Left colon (tissue), 2 donors: ENCODE measurements at places on chromosomes 7 and 10.
A peak's percentile ranks its signal among the peaks of the same experiment; 100 is the strongest.

DNA sequence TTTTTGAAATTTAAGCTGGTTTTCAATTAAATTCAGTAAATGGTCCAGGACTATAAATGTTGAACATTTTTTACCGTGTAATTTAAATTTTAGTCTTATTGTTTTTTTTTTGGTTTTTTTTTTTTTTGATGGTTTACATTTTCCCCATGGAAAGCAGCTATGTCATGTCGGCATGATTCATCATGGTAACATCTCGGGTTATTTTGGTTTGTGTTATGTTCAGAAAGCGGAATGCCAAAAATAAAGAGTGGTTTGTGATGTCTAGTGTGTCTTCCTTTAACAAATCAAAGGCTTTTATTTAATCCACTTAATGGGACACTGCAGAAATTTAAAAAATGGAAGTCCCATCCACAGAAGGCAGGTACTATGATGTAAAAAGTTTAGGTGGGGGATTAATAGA, 58.5 kb downstream of the TRUB1 start:
- no peak for DNase-seq

GRCh38 chr7:127959770-127960169, 71.5 kb downstream of the LRRC4 start:
- DNase-seq, result no peak

- DNase-seq, result peak; percentile 88
These were observed at the start of gene AKR1B1 for GRCh38 chr7:134458806-134459698. Gene AKR1B1, minus strand, starts transcription at chr7:134459100. Its CDS starts 38 bp downstream, at chr7:134459062.

DNA sequence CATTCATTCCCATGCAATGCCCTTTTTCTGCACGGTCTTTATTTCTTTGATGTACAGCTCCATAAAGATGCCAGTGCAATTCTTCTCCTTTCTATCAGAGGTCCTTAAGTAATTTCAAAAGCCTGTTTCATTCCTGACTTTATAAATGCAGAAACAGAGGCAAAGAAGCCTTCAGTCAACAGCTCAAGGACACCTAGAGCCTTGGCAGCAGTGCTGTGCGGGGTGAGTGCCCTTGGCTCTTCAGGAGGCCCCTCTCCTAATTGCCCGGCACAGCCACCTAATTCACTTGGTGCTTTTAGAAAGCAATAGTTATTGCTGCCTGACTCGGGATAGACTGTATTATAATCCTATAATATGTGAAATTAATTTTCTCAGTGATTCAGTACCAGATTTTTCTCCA, 169.6 kb upstream of the KLF6 start:
- no peak for DNase-seq

DNA sequence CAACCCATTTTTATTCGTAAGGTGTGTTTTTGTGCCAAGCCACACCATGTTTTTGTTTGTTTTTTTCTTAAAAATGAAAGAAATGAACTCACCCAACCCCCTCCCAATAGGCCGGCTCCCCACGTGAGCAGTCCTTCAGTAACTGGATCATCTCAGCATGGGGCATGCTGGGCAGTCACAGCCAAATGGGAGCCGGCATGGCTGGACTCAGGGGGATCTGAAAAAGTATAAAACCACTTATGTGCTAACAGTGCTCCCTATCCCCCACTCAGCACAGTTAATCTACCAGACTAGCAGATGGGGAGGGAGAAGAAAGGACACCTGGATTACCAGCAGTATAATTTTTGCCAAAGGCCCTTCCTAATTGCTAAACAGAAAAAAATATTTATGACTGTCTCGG, 39.3 kb downstream of the BAZ1B start:
- no peak for DNase-seq

DNA sequence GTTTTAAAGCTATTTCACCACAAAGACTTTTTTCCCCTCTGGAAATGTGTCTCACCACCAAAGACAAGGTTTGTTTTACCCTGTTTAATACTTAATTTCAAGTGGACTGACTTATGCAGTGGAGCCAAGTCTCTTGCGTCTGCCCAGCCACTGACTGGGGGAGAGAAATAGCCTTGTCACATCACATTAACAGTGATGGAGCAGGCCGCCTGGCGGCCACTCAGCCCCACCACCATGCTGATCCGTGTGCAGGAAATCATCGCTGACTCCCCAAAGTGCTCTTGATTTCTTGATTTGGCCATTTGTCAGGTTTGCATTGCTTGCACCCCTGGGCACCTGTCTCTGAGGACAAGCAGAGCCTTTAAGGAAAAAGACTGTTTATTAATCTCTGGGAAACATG, 334.1 kb downstream of the GLRX3 start:
- no peak for DNase-seq

DNA sequence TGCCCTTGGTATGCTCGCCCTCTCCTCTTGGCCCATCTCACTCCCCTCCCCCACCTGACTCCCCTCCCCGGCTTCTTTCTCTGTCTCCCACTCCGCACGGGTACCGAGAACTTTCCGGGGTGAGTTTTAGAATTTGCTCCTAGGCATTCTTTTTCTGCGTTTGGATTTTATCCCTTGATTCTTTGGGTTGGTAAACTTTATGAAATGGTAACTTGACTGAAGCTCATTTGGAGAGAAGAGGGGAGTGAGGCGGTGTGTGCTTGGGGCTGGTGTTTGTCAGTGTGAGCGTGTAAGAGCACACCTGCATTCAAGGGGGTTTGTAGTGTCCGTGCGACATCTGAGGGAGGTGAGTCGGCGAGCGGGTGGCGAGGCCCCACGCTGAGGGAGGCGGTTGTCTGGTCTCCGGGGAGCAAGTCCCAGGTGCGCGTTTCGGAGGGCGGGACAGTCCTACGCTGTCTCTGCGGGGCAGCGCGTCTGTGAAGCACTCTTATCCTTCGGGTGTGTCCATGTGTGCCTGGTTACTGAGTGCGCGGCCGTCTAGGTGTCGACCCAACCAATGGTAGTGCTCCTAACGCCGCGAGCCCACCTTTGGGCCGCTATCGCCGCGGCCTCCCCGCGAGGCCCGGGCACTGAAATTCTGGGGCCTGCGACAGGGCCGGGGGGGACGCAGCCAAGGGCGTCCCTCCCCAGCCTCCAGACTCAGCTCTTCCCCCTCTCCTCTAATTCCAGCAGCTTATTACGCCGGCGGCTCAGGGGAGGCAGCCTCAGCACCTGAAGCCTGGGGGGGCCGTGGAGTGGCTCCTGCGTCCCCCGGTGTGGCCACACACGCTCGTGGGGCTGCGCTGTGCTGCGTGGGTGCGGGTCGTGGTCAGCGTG, 2.6 kb upstream of the ZNF503 start:
- peak; percentile 69 for DNase-seq

DNA sequence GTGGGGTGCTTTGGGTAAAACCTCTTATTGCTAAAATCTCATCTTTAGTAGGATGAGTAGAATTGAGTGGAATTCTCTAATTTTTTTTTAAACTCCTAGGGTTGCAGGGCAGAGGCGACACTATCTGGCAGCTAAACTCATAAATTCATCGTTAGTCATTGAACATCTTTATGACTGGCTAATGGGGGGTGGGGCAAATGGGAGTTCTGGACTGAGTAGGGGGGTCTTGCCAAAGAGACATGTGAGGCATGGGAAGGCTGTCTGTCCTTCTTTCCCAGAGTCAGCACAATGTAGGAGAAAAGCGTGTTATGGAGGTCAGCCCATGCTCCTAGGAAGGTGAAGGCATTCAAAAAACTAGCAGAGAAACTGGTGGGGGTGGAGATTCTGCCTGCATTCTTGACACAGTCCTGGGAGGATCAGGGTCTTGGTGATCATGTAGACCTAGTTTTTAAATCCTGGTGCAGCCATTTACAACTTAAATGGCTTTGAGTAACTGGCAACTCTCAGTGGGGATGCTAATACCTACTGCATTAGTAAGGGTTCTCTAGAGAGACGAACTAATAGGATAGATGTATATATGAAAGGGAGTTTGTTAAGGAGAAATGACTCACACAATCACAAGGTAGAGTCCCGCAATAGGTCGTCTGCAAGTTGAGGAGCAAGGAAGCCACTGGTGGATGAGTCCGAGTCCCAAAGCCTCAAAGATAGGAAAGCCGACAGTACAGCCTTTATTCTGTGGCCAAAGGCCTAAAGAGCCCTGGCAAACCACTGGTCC, 47.7 kb downstream of the EMX2 start:
- no peak for DNase-seq

DNA sequence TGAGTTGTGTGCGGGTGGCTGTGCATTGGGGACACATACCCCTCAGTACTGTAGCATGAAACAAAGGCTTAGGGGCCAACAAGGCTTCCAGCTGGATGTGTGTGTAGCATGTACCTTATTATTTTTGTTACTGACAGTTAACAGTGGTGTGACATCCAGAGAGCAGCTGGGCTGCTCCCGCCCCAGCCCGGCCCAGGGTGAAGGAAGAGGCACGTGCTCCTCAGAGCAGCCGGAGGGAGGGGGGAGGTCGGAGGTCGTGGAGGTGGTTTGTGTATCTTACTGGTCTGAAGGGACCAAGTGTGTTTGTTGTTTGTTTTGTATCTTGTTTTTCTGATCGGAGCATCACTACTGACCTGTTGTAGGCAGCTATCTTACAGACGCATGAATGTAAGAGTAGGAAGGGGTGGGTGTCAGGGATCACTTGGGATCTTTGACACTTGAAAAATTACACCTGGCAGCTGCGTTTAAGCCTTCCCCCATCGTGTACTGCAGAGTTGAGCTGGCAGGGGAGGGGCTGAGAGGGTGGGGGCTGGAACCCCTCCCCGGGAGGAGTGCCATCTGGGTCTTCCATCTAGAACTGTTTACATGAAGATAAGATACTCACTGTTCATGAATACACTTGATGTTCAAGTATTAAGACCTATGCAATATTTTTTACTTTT, 1.8 kb downstream of the DDIT4 start:
- peak; percentile 56 for DNase-seq

- no peak for DNase-seq
These were observed 77.5 kb upstream of the SORCS3 start for GRCh38 chr10:104563548-104563947.
